ENCODE measurements at places on chromosomes 7 and 10.
A peak's percentile ranks its signal among the peaks of the same experiment; 100 is the strongest.

DNA sequence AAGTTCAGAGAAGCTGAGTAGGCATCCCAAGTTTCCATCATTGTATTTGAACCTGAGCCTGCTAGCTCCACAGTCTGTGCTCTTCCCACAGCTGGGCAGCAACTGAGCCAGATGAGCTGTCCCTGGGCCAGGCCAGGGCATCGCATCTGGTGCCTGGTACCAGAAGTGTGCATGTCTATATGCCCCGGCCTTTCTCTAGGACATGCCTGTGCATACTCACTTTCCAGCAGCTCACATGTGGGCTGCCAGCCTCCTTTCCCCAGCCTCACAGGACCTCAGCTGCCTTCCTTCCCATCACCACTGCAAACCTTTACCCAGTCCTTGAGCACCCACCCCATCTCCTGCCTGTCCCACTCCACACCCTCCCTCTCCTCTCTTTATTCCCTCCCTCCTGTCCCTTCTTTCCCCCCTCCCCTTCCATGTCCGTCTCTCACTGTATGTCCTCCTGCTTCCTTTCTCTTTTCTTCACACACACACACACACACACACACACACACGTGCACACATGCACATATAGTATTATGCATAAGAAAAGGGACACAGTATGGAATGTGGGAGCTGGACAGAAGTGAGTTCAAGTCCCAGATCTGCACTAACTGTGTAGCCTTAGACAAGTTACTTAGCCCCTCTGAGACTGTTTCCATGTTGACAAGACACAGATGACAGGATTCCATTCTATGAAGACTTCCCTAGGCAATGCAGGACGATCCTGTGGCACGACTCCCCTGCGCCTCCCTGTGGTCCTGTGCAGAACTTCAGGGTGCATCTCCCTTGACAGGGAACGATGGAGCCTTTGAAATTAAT, 10.9 kb downstream of the CDHR1 start:
- peak; percentile 77 for DNase-seq

DNA sequence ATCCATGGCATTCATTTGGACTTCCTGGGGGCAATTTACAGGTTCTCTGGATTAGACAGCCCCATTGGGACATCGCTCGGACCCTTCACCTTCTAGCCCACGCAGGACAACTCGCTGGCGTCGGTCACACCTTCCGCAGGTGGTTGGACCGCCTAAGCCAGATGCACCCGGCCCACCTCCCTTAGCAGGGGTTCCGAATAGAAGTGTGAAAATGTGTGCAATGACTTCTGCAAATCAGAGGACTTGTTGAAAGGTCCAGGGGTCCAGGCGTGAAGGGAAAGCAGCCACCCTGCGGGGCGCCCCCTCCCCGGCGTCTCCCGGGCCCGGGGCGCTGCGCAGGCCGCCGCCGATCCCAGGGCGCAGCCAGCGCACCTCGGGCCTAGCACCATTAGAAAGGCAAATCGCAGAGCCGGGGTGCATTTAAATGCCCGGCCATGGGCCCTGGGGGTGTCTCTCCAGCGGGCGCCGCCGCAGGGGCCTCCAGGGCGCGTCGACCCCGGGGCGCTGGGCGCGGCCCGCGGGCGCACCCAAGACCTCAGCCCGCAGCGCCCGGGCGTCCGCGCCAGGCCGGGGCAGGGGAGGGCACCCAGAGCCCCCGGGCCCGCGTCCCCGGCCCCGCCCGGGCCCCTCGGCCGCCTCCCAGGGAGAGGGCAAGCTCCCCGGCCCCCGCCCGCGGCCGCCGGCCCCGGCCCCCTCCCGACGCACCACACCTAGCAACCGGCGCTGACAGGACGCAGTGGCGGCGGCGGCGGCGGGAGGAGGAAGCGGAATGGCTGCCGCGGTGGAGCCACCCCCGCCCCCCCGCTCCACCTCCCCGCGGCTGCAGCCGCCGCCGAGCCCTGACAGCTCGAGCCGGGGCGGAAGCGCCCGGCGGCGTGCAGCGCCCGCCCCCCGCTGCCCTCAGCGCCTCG, 1.2 kb downstream of the JAZF1 start:
- DNase-seq = no peak

DNA sequence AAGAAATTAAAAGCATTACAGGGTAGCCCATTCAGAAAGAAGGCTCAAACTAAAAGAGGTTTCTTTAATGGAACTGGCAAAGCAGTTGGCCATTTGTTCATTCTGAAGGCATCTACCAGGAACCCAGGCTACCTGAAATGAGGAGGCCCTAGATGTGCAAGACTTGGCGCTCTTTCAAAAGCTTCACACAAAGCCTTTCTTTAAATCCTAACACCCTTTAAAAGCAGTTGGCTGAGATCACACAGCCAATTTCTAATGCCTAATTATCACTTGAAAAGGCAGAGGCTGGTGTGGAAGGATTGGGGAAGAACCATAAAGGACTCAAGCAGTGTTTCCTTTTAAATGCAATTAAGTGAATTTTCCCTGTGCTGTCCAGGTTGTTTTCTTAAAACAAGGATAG, 23.2 kb downstream of the PPP1R17 start:
- no peak for DNase-seq

GRCh38 chr10:47283848-47284247, 16.1 kb upstream of the GDF10 start:
- DNase-seq = no peak

DNA sequence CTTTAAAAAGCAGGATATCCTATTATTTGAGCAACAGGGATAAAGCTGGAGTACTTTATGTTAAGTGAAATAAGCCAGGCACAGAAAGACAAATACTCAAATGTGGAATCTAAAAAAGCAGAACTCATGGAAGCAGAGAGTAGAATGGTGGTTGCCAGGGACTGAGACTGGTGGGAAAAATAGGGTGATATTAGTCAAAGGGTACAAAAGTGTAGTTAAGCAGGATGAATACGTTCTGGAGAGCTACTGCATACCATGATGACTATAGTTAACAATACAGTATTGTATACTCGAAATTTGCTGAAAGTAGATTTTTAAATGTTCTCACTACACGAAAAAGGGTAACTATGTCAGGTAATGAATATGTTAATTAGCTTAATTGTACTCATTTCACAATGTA, 125.5 kb upstream of the VSTM2A start:
- no peak for DNase-seq

GRCh38 chr7:17183630-17184328, 114.7 kb upstream of the AHR start:
- DNase-seq = no peak

DNA sequence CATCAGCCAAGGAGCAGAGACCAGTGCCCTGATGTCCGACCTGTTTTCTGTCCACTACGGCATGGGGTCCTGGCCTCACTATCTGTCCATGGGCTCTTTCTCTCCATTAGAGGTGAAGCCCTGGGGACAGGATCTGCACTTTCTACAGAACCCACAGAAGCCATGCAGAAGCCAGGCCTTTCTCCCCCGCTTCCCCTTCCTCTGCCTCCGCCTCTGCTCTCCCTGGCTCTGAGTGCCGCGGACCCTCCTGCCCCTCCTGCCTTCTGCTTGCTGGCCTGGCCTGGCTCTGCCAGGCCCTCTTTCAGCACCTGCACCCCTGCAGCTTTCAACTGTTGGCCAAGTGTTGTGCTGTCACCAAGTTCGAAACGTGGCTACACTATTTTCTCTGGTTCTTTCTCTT, 439.8 kb upstream of the ZMIZ1 start:
- no peak for DNase-seq

DNA sequence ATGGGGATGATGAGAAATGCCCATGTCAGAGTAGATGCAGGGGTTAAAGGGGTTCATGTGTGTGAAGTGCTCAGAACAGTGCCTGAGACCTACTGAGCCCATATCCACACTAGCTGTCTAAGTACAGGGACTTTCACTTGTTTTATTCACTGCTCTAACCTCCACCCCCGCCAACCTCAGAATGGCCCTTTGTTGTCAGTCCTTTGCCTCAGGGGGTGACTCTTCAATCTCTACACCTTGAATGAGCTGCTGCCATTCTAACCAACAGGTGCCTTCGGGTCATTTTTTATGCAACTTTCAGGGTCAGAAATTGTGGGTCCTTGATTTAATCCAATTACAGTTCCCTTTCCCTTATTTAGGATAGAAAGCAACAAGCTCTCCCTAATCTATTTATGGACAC, 26.2 kb downstream of the VSTM4 start:
- DNase-seq = no peak

DNA sequence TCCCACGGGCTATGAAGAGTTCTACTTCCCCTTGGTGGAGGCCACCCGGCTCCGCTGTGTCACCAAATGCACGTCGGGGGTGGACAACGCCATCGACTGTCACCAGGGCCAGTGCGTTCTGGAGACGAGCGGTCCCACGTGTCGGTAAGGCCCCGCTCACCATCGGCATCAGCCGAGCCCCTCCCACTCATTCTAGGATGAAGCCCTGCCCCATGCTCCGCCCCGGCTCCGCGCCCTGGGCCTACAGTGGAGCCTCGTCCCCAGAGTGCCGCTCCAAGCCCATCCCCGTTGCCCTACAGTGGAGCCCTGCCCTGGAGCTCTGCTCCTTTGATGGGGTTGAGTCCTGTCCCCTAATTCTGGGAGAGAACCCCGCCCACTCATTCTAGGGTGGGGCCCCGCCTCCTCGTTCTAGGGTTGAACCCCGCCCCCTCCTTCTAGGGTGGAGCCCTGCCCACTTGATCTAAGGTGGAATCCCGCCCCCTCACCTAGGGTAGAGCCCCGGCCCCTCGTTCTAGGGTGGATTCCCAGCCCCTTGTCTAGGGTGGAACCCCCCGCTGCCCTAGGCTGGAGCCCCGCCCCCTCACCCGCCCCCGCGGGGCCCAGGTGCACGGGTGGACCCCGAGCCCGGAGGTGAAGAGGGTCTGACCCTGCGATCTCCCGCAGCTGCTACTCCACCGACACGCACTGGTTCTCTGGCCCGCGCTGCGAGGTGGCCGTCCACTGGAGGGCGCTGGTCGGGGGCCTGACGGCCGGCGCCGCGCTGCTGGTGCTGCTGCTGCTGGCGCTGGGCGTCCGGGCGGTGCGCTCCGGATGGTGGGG, 3.4 kb upstream of the MUC12 start:
- no peak for DNase-seq

- DNase-seq = no peak
These were observed 26.9 kb downstream of the TWIST1 start for GRCh38 chr7:19090526-19090925.

GRCh38 chr7:141515941-141516340, 35.3 kb upstream of the AGK start:
- no peak for DNase-seq

DNA sequence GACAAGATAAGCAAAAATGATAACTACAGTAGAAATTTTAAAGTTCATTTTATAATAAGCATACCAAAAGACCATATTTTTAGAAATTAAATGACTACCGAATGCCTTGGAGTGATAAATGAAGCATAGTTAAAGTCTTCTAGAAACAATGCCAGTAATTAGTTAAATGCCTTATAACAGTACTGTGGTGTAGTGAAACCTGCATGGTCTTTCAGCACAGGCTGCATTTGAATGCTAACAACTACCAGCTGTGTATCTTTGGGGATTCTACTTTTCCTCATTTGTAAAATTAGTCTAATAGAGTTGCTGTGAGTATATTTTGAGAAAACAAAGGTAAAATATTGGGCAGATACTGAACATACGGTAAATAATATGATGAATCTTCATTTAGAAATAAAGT, 25.1 kb downstream of the TSPAN12 start:
- DNase-seq = no peak

DNA sequence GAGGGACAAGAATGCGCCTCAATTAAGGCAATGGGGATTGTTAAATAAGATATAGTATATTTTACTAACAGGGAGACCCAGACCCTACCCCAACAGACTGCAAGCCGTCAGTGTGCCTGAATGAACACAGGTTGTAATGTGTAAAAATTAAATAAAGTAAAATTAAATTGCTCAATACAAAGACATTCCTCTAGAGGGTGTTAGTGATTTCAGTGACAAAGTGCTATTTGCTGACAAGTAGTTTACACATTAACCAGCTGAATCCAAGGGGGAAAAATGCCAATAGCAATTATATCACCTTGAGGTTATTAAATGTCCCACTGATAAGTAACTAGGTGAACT, 110.5 kb downstream of the EBF3 start:
- DNase-seq = no peak

DNA sequence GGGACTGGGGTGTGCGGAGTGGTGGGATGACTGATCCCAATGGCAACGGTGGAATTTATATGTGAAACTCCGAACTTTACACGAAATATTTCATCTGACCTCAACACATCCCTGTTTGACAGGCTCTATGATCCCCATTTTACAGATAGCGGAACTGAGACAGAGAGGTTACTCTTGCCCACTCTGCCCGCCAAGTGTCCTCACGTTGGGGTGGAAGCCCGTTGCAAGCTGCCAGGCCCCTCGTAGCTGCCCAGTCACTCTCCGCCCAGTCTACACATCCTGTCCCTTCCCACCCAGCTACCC, 397 bp upstream of the NFE2L3 start:
- DNase-seq = no peak

DNA sequence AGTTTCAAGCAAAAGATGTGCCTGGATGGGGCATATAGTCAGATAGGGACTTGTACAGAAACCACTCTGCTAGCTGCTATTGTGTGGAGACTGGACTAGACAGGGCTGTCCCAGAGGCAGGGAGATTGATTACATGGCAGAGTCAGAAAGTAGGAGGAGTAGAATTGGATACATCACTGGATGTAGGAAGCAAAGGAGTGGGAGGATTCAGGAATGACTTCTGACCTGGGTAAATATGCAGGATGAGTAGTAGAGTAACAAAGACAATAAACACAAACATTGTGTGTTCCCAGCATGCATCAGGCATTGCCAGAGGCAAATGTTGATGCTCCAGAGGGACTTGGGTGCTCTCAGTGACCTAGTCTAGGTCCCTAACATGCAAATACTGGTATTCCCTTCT, 30.9 kb upstream of the MAT1A start:
- no peak for DNase-seq

- DNase-seq = no peak
These were observed 27.0 kb upstream of the JAZF1 start for GRCh38 chr7:28207486-28208158.

- no peak for DNase-seq
These were observed 32.9 kb downstream of the NRCAM start for GRCh38 chr7:108423089-108423989.

DNA sequence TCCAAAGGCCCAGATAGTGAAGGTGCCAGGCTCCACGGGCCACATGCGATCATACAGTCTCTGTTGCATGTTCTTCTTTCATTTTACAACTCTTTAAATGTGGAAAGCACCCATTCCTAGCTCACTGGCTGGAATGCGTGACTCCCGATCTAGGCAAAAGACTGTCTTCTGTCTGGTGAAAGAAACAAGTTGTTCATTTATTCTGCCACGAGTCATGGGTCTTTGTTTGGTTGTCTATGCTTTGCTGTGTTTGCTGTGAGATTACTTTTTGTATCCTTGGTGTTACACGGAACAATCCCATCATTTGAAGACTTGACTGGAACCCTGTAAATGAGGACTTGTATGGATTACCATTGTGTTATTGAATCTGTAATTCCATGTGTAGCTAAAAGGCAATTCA, 41.9 kb downstream of the NPVF start:
- DNase-seq = no peak

- no peak for DNase-seq
These were observed 36.3 kb downstream of the ARID5B start for GRCh38 chr10:61937631-61938351.
